Osteoblast (primary cell): ENCODE measurements at places on chromosomes 3 and 15. TPM values are rescaled to one million over a fixed set of nuclear protein-coding genes. Genes with fewer than 3 reads are reported as not detected.

The HYAL1 gene
- total RNA-seq = under 0.01 and 0.59 TPM in 2 replicates

The GOLGA6L7 gene
- not detected in 2 replicates for total RNA-seq

The CELSR3 gene
- total RNA-seq = 1.2 and 1.4 TPM in 2 replicates

The SLC24A5 gene
- not detected in 2 replicates for total RNA-seq

DNA sequence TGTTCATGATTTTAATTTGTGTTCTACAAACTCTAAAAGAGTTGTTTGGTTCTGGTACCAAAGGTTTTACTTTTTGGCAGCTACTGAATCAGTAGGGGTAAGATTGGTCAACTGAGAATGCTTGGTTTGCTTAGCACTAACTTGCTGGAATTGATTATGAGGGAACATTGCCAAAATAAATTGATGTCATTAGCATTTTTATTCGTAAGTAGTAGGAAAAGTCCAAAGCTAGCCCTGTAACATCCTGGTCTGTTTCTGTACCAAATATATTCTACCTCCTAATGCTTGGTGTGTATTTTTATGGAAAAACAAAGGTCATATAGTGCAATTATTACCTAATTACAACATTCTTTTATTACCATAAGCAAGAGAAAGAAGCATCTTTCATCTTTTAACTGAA is 35.9 kb upstream of the KPNA4 start:
- H3K4me3 ChIP-seq = no peak overlapping the region
- no peaks in the 10 kb centered on the region for H3K27me3 ChIP-seq

GRCh38 chr3:25775936-25776335 is 7.3 kb downstream of the NGLY1 start:
- no peak overlapping the region for H3K4me3 ChIP-seq
- DNase-seq = no peak
- no peaks in the 10 kb centered on the region for H3K27me3 ChIP-seq
- no peak overlapping the region for H3K27ac ChIP-seq

DNA sequence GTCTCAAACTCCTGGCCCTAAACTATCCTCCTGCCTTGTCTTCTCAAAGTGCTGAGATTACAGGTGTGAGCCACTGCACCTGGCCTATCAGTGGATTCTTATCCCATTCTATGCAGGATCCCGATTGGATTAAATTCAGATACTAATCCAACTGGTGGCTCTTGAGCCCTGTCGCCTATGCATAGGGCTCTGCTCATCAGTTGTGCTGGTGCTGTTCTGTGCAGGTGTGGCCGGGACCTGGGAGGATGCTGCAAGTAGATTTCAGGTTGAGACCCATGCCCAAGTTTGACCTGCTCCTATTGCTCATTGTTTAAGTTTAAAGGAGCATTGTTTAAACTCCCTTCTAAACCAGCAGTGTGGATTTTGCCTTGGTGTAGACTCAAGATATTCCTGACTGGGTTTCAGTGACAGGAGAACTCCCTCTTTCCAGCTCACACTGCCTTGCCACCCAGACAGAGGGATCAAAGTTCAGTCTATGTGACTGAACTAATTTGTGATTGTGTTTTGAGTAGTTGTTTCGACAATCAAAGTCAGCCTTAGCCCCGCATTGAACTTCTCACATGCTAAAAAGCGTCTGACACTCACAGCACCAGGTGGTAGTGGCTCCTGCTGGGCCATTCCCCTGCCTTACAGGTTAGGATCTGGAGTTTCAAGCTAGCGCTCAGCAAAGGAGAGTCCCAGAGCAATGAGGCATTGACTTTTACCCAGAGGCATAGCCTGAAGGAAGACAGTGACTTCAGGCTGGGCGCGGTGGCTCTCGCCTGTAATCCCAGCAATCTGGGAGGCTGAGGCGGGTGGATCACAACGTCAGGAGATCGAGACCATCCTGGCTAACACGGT is 45.0 kb upstream of the PIK3CB start:
- H3K27ac ChIP-seq = no peak overlapping the region
- no peak overlapping the region for H3K4me3 ChIP-seq
- H3K27me3 ChIP-seq = no peaks in the 10 kb centered on the region
- DNase-seq = no peak
- H3K36me3 ChIP-seq = no peaks in the 10 kb centered on the region

DNA sequence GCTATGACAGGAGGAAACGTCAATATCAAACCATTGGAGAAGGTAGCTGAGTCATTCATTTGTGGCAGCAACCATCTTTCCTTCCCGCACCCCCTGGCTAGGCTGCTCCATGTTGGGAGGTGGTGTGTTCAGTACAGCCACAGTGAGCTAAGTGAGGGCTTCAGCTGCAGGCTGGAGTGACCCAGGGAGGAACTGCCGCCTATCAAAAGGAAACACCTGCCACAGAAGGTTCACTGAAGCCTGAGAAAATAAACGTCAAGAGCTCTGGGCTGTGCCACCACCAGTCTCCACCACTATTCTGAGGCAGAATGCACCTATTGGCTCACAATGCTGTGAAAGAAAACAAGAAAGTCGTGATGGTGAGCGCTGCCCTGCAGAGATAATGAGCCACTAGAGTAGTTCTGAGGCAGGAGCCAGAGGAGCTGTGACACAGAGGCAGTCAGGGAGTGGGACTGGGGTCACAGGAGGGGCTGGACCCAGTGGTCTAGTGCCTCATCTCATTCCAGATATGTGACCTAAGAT is 34.8 kb upstream of the CD47 start:
- H3K27ac ChIP-seq = no peak overlapping the region
- H3K4me3 ChIP-seq = no peak overlapping the region
- no peak for DNase-seq
- H3K36me3 ChIP-seq = no peaks in the 10 kb centered on the region

DNA sequence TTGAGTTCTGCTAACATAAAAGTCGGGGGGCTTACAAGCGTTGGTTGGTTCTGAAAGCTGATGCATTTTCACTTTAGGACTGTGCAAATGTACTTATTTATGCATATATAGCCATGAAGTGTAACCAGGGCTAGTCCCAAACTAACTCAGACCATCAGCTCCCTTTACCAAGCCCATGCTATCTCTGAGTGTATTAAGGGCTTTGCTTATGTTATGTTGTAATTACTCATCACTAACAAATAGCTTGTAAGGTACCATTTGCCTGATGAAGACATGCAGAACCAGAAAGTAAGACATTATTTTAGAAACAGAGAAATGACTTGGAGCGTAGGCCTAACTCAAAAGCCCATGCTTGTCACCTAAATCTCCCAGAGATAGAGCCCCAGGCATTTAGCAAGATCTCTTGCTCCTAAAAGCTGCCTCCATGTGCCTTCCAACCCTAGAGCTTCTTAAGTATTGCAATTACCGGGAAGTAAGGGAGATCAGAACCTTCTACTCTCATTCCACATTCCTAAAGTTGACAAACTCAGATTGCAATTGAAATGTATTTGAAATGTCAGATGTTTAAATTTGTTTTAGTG is 362.9 kb upstream of the RBMS3 start:
- no peak overlapping the region for H3K4me3 ChIP-seq
- H3K27me3 ChIP-seq = no peaks in the 10 kb centered on the region
- peaks cover 14% of the 10 kb centered on the region for H3K4me1 ChIP-seq

- peaks cover 21% of the 10 kb centered on the region for H3K27me3 ChIP-seq
- no peak overlapping the region for H3K4me3 ChIP-seq
- peaks cover 42% of the 10 kb centered on the region for H3K36me3 ChIP-seq
- peaks cover 21% of the 10 kb centered on the region for H3K4me1 ChIP-seq
These were observed 2.2 kb downstream of the SNX22 start for GRCh38 chr15:64153480-64154367.

- peaks cover 43% of the 10 kb centered on the region for H3K36me3 ChIP-seq
- peaks cover 30% of the 10 kb centered on the region for H3K4me1 ChIP-seq
- no peak for DNase-seq
These were observed 4.6 kb downstream of the EPM2AIP1 start for GRCh38 chr3:36988356-36988755.
